ENCODE measurements at places on chromosomes 3 and 15.

DNA sequence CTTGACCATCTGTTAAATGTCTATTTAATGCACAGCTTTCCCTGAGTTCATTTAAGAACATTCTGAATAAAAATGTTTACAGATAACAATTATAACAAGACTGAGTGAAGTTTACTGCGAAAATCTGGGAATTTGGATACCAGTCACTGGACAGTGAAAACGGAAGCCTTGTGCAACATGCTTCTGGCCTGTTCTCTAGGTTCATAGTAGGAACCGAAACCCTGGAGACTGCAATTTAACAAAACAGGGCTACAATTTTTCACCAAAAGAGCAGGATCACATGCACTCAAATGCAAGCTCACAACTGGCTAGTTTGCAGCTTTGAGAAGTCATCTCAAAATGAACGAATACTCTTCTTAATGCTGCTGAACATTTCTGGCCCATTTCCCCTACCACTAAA lies 435.9 kb downstream of the NR2F2 start:
- no peak for DNase-seq

DNA sequence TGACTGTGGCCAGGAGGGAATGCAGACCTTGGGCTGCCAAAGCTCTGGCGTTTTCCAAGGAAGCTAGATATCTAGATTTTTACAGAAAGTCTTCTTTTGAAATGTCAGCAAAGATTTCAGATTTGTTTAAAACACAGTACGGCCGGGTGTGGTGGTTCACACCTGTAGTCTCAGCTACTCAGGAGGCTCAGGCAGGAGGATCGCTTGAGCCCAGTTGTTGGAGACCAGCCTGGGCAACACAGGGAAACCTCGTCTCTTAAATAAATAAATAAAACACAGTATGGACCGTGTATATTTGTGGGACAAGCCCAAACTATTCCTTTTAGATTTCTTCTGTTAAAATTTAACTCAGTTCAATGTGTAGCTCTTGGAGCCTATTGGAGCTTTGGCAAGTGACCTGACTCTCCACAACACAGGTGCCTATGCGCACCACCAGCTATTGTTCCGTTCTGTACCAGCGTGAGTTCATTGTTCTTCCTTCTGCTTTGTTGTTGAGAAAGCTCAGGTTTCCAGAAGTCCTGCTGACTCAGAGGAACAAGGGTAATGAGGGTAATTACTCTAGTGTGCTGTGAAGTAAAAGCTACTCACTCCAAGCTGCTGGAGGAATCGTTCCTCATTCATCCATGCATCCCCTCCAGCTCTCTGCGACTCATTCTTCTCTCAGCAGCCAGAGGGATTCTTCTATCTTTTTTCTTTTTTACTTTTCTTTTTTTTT lies 73.1 kb upstream of the SLC6A6 start:
- DNase-seq, result no peak

- no peak for DNase-seq
Measured at GRCh38 chr3:177197727-177198460, 612 bp upstream of the TBL1XR1 start.

GRCh38 chr15:27506752-27507151 lies 535.8 kb downstream of the GABRG3 start:
- DNase-seq, result no peak

- DNase-seq, result no peak
Measured at GRCh38 chr3:151879679-151880415, 6.4 kb downstream of the SUCNR1 start.

DNA sequence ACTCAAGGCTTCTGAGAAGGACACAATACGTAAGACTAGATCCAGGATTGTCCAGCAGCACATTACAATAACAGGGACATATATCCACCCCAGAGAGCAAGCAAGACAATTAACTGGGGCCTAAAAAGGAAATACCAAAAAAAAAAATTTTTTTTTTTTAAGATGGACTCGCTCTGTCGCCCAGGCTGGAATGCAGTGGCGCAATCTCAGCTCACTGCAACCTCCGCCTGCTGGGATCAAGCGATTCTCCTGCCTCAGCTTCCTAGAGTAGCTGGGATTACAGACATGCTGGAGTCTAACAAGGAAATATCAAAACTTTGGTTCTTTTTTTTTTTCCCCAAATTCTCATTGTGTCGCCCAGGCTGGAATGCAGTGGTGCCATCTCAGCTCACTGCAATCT lies 28.8 kb upstream of the IMPDH2 start:
- DNase-seq, result no peak

DNA sequence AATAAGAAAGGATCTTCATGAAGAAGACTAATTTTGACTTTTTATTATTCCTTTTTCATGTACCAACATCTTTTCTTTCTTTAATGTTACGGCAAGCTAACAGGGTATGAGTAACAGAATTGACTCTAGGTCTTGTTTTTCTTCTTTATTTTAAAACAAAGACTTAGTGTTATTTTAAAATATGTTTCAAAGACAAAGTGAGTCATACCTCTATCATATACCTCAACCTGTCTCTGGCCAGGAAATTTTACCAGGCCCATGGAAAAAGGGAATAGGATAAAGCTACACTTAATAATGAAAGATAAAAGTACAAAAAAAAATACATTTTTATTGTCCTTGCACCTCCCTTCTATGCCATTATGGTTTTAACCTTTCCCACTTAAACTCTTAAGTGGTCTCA lies 57.4 kb downstream of the ZNF148 start:
- no peak for DNase-seq

DNA sequence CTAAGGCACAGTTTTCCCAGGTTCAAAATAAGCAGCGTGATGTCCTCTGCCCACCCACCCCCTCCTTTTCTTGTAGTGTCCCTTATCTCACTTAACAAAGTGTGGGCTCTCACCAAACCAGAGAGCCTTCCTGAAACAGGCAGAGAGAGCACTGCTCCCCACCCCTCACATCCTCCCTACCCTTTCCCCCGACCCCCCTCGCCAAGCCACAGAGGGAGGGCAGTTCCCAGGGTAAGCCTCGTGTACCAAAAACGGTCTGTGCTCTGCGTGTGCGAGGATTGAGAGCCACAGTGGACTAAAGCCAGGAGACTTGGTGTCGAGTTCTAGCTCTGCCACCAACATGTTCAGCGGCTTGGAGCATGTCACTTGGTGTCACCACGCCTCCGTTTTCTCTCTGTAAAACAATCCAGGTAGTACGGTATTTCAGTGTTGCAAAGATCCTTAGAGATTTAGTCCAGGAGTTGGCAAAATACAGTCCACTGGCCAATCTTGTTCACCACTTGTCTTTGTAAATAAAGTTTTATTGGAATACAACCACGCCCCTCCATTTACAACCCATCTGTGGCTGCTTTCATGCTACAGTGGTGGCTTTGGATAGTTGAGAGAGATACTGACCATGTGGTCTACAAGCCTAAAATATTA lies 249.9 kb downstream of the OPA1 start:
- no peak for DNase-seq

- no peak for DNase-seq
Measured at GRCh38 chr15:33915571-33916407, 52.5 kb upstream of the CHRM5 start.

- no peak for DNase-seq
Measured at GRCh38 chr3:136250903-136251460, 842 bp downstream of the PCCB start.

GRCh38 chr3:116111765-116112164 lies 333.5 kb downstream of the LSAMP start:
- no peak for DNase-seq

- DNase-seq, result no peak
Measured at GRCh38 chr3:49359623-49360022, 1.5 kb upstream of the GPX1 start.

DNA sequence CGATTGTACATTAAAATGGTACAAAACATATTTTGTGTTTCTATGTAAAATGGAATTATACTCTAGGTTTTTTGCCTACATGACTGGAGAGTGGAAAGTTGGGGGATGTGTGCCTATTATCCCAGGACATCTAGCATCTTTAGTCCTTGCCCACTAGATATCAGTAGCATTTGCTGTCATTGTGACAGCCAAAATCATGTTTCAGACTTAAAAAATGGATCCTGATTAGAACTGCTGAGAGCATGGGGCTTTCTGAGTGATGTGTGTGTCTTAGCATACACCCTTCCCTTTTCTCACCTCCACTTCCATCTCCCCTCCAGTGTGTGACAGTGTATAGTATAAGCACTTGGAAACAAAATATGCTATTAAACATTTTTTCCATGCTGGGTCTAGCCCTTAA lies 13.3 kb downstream of the ARMC8 start:
- no peak for DNase-seq

DNA sequence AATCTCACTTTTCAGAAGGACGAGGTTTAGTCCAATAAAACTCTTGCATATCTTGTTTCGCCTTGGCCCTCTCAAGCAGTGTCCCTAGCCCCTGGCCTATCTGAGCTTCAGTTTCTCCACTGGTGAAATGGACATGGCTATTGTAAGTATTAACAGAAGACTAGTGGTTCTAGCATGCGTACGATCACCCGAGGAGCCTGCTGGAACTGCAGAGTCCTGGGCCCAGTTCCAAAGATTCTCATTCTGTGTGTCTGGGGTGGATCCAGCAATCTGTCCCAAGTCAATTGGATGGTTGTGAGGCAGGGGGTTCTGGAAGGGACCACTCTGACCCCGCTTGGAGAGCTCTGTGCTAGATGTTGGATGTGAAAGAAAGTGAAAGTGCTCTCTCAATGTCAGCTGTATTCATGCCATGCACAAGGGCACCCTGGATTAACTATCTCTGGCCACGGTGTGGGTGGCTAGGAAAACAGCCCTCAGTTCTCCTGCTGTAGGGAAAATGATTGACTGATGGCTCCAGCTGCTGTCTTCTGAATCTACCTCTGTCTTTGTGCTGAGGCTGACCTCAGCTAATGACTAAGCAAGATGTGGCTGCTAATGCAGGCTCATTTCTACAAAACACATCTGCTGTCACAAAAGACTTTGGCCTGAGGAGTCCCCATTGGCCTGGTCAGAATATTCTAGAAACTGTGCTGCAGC lies 1.9 kb upstream of the PLA1A start:
- no peak for DNase-seq

DNA sequence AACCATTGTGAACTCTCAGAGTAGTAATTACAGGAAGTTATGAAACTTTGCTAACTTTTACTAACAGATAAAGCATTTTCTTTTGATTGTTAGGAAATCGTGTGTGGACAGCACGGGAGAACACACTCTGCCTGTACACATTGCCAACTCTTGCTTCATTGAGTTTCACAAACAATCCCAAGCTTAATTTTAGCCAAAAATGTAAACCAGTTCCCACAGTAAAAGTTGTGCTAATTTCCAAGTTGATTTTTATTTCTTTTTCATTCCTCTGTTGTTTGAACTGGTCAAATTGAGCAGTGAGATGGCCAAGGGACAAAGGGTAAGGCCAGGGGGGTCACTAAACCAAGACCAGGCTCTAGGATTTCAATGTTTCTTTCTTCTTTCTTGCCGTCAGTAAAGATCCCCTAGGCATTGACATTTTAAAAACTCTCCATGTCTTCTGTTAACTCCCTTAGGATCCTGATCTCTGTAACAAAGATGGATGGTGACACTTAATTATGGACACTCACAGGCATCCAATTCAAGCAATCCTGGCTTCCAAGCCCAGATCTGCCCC lies 414.9 kb downstream of the RBMS3 start:
- DNase-seq, result no peak

DNA sequence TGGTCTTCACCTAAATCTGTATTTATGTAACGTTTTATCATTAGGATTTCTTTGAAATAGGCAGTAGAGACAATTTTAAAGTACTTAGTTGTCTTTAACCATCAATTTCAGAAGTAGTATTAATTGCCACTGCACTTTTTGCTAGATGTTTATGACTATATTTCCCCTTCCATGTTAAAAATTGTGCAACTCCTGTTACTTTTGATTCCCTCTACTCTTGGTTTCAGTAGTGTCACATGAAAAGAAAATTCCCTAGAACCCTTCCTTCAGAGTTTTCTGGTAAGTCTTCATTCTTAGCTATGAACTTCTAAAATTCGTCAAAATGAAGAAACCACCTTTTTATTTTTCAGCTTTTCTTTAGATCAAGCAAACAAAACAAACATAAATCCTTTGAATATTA lies 7.1 kb downstream of the PIAS1 start:
- DNase-seq, result no peak

DNA sequence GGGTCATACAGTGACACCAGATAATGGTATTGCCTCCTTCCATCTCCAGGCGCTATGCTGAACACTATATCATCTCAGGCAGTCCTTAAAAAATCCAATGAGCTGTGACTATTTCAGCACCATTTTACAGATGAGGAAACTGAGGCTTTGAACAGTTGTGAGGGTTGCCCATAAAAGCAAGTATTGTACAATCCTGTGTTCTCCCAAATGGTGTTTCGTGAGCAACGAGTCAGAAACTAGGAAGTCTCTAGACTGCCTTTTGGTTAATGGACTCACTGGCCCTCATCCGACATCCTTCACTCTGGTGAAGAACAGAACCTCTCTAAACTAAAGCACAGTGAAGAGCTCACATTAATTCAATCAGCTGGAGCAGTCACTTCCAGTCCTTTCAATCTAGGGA lies 61.8 kb downstream of the ATP8B4 start:
- no peak for DNase-seq

GRCh38 chr3:110494093-110494490 lies 577.5 kb upstream of the NECTIN3 start:
- no peak for DNase-seq

DNA sequence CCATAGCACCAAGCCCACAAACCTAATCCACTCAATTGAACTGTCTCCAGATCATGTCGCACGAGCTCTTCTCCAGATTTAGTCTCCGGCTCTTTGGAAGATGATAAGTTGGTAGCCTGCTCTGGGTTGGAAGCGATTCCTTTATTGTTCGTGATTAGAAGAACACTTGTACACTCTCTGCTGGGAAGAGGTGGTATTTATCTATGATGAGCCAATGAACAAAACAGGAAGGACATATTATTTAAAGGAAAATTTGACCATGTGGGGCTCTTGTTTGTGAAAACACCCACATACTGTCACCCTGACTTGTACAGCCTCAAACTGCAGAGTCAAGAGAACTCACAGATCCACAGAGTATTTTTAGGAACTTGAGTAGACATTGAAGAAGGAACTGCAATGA lies 54.4 kb downstream of the MYZAP start:
- no peak for DNase-seq

DNA sequence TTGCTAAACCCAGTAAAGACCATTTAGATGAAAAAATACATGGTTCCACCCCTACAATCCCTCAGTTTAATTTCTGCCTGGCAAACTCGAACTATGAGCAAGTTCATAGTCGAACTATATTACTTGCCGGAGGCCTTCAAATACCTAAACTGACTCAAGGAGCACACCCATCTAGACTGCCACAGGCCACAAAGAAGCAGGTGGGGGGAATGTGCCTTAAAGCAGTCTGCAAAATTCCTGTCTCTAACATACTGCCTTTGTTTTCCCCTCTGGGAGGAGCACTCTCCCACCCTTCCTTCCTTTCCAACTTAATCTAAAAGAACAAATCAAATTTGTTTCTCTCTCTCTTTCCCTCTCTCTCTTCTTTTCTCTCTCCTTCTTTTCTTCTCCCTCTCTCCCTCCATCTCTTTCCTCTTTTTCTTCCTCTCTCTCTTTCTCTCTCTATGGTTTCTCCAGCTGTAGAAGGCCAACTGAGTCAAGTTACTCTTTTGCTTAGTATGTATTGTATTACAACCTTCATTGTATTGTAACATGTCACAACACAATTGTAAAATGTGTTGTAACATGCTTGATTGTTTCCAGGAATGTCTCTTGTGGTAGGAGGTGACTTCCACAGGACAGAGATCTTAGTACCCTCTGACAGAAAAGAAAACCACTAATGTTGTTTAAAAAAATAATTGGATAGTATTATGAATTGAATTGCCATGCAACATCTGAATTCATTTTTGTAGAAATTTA lies 496.3 kb downstream of the ROBO2 start:
- DNase-seq, result no peak

GRCh38 chr3:23094890-23095462 lies 108.2 kb upstream of the UBE2E2 start:
- no peak for DNase-seq

Data from osteocyte (in vitro differentiated cells).